Neural progenitor cell (in vitro differentiated cells): ENCODE measurements at places on chromosomes 2 and 18. TPM values are rescaled to one million over a fixed set of nuclear protein-coding genes. Genes with fewer than 3 reads are reported as not detected.
A peak's percentile ranks its signal among the peaks of the same experiment; 100 is the strongest.

- DNase-seq = no peak
Measured at GRCh38 chr2:86489542-86489941, 48.4 kb downstream of the KDM3A start.

DNA sequence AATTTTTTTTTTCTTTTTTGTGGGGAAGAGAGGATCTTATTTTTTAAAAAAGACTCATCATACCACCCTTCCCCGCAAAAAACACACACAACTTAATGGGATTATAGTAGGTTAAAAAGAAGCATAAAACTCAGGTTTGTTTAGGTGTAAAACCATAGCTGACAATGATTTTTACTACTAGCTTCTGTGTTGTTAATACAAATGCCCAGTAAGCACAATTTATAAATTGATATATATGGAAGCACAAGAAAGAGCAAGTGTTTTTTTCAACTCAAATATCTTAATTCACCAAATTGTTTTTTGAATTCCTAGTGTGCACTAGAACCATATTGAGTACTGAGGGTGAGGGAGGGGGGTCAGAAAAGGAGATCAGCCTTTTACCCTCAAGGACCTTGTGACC lies 7.0 kb downstream of the STAT4 start:
- no peak for DNase-seq

DNA sequence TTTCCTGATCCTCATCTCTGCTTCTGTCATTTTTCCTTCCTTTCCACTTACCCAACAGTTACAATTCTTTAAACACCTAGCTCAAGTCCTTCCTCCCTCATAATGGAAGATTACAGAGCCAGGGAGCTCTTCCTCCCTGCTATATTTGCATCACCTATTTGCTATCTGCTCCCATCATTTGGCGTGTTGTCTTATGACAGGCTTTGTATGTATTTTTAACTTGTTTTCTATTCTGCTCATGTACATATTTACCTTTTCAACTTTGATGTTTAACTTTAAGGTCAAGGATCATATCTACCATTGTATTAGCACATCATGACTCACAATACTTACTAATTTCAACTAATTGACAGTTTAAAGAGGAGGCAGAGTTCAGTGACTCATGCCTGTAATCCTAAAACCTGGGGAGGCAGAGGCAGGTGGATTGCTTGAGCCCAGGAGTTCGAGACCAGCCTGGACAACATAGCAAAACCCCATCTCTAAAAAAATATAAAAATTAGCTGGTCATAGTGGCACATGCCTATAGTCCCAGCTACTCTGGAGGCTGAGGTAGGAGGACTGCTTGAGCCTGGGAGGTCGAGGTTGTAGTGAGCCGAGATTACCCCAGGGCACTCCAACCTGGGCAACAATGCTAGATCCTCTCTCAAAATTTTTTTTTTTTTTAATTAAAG lies 308.0 kb upstream of the STON1 start:
- no peak for DNase-seq

GRCh38 chr2:42569883-42570282 lies 1.5 kb downstream of the MTA3 start:
- no peak for DNase-seq

DNA sequence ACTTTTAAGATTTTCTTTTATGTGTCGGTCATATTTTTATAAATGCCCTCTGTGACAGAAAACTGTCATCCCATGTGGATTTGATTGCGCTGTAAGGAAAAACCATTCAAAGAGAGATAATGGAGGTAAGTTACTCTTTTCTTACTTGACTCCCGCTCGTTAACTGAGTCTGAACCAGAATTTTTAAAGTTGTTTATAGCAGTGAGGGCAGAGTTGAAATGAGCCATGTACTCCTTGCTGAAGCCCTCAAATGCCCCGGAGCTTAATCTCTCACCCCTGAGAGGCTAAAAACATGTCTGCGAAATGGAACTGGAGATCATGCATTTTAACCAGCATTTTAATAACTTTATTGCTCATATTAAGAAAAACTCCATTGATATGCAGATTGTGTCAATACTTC lies 320.0 kb upstream of the SOX11 start:
- DNase-seq = no peak

DNA sequence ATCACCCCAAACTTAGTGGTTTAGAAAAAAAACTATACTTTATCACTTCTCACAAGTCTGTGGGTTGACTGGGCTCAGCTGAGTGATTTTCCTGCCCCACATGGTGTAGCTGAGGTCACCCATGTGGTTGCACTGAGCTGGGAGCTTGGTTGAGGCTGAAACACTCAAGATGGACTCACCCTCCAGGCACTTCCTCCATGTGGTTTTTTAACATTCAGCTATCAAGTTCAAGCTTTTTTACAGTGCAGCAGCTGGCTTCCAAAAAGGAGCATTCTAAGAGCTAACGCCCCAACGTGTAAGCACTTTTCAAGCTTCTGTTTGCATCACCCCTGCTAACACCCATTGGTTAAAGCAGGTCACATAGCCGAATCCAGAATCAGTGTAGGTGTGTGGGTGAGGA lies 105.9 kb upstream of the CREB1 start:
- no peak for DNase-seq

The LRP2 gene
- 143 and 151 TPM in 2 replicates for total RNA-seq

- no peak for DNase-seq
Measured at GRCh38 chr2:200649724-200650123, 63.9 kb downstream of the AOX1 start.

DNA sequence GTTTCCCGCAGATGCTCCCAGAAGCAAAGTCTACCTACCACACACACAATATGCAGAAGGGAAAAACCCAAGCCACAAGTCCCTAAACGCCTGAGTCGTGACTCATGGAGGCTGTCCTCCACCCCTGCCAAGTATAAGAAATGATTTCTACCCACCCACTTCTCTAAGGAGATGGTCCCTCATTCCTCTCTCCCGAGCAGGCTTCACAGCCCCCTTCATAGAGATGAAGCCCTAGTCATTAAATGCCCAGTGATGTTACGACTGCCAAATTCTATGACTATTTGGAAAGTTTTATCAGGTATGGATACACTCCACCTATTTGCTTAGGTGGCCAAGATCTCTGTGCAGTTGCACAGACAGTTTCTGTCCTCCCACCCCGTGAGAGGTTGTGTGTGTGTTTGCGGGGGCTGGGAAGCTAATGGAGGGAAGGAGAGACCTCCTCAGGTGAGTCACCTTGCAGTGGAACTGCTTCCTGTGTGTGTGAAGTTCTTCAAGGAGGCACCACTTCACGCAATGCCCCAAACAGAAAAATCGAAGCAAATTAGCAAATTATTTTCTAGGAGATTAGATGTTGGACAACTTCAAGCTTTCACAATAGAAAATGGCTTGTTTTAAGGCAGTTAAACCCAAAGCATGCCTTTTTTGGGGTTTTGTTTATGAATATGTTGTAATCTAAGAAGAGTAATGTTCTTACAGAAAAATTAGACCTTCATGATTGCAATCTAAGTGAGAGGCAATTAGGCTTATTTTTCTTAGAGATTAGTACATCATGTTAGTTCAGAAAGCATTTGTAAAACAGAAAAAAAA lies 175.2 kb downstream of the TGIF1 start:
- no peak for DNase-seq

DNA sequence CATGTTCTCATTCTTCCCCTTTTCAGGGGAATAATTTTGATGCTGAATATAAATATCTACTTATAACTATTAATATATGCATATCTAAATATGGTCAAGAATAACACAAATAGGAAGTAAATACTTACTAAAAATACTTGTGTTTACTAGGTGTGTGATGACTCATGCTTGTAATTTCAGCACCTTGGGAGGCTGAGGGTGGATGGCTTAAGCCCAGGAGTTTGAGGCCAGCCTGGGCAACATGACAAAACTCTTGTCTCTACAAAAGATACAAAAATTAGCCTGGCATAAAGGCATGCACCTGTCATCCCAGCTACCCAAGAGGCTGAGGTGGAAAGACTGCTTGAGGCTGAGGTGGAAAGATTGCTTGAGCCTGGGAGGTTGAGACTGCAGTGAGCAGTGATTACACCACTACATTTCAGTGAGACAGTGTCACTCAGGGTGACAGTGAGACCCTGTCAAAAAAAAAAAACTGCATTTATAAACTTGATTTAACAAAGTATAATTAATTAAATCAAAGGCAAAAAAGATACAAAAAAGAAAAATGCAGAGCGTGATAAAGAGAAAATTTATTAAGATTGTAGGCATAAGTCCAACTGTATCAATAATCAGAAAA lies 703.1 kb upstream of the VRK2 start:
- no peak for DNase-seq

The PTPN4 gene
- 51.8 and 52.1 TPM in 2 replicates for total RNA-seq

DNA sequence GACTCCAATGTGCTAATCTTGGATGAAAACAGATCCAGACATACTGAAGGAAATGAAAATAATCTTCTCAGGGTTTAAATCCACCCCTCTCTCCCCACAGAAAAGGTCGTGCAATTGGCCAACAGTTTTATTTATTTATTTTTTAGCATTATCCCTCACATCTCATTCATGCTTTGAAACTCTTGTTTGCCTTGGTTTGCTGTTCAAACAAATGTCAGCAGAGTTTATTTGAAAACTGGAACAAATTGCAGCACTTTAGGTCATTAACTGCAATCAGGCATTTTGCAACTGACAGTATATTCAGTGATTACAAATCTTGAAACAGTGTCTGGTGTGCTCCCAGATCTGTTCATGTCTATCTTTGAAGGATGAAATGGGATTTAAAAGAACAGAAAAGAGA lies 220.6 kb downstream of the SLC4A10 start:
- DNase-seq = no peak

DNA sequence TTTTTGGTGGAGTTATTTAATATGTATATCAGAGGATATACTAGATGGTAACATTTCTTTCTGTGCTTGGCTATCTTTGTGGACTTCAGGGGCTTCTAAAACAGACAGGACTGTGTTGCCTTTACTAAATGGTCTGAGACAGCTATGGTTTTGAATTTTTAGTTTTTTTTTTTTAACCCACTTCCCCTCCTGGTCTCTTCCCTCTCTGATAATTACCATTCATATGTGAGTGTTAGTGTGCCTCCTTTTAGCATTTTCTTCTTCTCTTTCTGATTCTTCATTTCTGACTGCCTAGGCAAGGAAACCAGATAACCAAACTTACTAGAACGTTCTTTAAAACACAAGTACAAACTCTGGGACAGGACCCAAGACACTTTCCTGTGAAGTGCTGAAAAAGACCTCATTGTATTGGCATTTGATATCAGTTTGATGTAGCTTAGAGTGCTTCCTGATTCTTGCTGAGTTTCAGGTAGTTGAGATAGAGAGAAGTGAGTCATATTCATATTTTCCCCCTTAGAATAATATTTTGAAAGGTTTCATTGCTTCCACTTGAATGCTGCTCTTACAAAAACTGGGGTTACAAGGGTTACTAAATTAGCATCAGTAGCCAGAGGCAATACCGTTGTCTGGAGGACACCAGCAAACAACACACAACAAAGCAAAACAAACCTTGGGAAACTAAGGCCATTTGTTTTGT lies 52.7 kb downstream of the SMAD4 start:
- no peak for DNase-seq

DNA sequence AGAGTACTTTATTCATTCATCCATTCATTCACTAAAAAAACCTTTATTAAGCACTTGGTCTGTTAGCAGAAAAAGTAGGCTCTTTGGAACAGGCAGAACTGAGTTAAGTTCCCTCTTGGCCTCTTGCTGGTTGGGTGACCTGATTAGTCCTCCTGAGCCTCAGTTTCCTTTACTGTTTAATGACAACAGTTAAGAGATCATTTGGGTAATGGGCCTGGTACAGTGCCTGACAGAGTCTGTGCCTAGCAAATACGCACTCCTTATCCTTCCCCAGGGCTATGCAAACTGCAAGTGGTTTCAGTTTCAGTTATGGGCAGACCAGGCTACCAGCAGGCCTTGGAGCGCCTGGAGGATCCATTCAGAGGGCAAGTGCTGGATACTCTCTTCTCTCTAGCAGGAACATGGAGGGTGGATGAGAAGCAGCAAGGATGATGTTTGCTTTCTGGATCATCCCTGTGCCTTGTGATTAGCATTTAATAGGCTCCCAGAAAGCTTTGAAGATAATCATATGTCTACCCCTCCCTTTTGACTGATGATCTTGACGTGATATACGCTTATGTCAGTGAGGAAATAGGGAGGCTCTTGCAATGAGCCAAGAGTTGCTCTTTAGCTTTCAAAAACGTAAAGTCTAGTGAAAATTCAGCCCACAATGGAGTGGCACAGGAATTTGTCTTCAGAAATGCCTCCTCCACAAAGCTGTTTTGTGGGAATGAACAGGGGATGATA lies 12.4 kb upstream of the TAF1B start:
- no peak for DNase-seq

DNA sequence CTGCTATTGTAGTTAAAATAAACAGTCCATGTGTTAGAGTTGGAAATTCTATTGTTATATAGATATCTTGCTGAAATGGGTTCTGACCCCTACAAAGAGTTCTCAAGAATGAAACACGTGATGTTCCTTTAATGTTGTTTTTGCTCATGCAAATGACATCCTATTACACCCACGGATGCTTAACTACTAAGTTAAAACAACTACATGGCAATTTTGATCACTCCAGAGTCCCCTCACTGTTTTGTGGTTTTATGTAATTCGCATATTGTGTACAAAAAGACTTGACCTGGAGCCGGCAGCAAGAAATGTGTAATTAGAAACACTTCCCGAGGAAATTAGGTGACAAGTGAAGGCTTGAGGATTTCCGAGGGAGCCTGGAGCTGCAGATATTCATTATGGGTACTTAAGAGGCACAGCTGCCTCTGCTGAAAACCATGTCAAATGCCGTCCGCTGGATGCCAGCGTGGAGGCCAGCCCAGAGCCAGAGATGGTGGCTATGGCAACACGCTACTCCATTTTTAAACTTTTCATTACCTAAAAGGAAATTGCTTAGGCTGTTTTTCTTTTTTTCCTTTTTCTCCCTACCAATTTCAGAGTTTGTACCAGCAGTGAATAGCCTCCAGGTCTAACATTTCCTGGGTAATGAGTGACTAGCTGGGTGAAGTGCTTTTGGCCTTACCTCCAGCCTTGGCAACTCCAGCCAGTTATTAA lies 21.0 kb upstream of the CABLES1 start:
- DNase-seq = no peak

GRCh38 chr2:143823296-143823695 lies 694.1 kb downstream of the ARHGAP15 start:
- DNase-seq = no peak

DNA sequence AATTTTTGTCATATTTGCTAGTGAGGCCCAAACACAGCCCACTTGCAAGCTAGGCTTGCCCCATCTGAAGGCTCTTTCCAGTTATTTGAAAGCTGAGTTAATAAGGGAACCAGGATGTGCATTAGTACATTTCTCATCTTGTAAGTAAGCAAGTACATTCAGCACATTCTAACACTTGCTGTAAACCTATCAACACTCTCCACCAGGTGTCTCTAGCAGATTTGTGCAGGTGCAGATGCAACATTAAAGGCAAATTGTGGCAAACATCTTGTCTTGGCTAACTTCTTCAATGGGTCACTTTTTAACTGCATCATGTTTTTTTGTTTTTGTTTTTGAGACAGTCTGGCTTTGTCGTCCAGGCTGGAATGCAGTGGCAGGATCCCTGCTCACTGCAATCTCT lies 25.3 kb upstream of the MFSD6 start:
- DNase-seq = peak; percentile 39

GRCh38 chr2:121288454-121289231 lies 3.6 kb upstream of the TFCP2L1 start:
- DNase-seq = no peak
